ENCODE measurements at places on chromosomes 1 and 21.

DNA sequence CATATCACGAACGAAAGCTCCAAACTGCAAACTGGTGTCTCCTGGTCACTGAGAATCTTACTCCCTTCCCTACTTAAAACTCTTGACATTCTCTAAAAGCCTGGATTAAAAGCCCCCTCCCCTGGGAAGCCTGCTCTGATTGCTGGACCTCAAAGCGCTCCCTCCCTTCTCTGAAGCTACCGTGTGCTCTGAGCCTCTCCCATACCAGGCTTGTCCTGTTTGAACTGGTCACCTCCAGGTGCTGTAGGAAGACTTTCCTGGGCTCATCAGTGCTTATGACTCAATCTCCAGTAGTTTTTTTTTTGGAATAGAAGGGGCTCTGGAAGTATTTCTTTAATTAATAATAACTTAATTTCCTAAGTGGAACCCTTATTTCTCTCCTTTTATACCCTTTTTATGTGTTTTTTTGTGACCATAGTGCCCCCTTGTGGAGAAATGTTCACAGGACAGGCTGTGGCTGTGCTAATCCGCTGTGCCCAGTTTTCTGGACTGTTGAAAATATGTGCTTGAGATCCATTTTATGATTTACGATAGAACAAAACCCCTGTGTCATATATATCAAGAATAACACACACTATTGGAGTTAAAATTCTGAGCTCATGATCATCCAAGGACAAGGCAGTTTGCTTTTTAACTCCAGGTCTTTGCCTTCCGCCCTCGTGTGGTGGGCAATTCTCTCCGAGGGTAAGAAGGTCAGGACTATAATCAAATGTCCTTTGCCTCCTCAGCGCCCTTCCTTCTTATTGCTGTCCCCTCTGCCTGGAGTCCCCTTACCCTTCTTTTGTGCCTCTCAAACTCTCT is 16.9 kb downstream of the MTARC1 start:
- DNase-seq = no peak

DNA sequence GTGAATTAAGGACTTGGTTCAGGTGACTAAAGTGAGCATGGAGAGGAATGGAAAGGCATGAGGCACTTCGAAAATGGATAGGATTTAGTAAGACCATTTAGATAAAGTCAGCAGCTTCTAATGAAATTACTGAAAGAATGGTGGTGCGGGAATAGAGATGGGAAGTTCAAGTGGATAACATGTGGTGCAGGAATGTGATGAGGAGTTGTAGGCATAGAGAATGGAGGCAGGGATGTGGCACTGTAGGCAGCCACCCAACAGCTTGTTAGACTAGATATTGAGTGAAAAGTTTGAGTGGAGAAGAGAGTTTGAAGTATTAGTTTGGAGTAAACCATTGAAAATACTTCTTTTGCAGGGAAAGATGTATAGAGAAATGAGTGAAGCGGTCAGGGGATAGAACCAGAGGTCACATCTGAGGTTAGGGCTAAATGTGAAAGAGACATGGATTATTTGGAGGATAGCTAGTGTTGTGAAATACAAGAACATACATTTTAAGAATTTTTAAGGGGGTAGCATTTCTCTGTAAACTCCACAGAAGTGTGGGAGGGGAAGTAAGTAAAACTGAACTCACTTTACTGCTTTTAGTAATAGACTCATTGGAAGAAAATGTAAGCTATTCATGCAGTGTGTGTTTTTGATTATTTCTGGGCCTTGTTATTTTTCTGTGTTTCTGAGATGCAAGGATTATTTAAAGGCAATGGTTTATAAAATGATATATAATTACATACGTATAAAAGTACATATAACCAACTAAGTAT is 46.2 kb downstream of the DYRK1A start:
- no peak for DNase-seq

DNA sequence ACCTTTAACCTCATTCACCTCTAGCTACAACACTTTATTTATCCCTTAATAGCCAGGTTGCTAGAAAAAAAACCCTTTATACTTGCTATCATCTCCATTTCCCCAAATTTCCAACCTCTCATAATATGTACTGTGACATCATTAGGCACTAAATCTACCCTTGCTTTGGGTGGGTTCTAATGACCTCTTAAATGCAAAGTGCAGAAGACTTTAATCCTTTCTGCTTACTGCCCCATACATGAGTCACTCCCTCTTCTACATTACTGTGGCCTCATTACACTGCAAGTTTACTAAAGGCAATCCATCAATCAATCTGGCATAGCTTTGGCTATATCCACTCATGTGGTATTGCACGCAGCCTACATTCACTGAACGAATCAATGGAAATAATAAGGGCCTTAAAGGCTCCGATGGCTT is 353.3 kb downstream of the SMYD3 start:
- DNase-seq = no peak

- no peak for DNase-seq
These were observed 55.3 kb upstream of the KCND3 start for GRCh38 chr1:112044745-112045144.

GRCh38 chr1:116352349-116352813 is 20.7 kb upstream of the ATP1A1 start:
- DNase-seq = no peak

- no peak for DNase-seq
These were observed 37.4 kb downstream of the MAP3K21 start for GRCh38 chr1:233364695-233365539.

DNA sequence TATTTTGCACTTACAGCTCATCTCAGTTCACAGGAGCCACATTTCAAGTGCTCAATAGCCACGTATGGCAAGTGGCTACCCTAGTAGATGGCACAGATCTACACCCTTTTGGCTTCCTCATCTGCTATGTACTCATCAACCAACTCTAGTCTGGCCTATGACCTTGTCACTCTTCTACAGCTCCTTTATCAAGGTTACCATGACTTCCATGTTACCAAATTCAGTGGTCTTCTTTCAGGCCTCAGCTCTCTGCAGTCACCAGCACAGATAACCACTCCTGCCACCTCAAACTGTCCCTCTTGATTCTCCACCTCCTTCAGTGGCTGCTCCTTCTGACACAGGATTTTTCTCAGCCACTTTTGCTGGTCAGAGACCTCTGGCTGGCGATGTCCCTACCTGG is 11.7 kb upstream of the USP48 start:
- DNase-seq = no peak

DNA sequence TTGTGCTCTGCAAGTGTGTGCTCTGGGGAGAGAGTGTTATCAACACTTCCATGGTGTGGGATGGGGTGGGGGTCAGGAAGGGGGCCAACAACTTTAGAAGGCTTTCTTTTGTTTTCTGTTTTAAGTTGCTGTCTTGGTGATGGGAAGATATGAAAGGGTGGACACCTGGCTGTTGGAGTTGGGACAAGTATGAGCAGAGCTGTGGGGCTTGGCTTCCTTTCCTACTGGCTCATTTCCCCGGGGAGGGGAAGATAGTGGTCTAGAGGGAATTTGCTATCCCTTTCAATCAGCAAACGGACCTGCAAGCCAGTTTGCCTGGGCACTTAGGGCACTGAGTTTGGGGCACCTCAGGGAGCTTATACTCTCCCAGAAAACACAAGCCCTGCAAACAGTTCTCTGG is 19.2 kb downstream of the IER5 start:
- DNase-seq = no peak

DNA sequence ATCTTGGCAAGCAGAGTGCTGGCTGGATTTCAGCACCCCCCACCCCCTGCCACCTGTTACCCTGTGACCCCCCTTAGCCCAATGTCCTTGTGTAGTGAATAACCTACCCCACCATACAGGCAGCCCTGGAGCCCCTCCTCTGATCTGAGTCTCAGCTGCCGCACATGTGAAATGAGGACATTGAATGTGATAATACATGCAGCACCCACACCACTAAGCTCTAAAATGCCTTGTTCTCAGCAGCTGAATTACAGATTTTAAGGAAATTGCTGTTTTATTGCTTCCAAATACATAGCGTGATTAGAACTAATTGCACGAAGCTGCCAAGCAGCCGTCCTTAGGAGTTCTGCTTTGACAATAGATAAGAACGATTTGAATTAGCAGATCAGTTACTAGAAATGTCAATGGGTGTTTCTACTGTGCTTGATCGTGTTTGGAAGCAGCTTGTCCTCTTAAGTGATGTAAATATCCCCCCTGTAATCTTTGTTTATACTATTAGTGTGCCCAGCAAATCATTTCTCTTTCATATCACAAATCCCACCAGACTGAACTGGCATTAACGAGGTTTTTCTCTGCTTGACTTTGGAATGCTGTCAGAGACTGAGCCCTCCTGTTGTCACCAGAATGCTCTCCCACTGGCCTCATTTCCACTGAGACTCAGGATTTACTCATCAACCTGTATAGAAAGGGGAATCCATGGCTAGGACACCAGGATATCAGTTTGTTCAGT is 4.9 kb downstream of the SLAMF8 start:
- DNase-seq = no peak

DNA sequence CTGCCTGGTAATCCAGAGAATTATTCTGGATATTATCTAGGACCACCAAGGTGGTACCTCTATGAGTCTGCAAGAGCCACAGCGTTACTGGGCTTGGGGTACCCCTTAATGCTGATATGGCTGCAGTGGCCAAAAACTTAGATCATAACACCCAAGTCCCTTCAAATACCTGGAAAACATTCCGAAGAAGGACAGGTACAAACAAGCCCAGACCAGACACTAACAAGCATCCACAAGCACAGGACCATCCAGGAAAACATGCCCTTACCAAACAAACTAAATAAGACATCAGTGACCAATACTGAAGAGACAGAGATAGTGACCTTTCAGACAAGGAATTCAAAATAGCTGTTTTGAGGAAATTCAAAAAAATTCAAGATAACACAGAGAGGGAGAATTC is 2.9 kb downstream of the C1orf105 start:
- no peak for DNase-seq

GRCh38 chr1:43937179-43937865 is 3.7 kb downstream of the ARTN start:
- DNase-seq = no peak

DNA sequence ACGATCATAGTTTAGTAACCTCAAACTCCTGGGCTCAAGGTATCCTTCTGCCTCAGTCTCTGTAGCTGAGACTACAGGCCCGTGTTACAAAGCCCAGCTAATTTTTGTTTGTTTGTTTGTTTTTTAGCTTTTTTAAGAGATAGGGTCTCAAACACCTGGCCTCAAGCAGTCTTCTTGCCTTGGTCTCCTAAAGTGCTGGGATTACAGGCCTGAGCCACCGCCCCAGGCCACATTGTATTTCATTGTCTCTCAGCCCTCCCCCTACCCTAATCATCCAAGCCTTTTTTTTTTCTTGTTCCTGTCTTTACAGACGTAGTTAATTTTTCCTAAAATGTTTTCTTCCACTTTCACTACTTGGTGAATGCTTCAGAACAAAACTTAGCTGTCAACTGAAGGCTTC is 5.4 kb downstream of the CDC7 start:
- DNase-seq = no peak

DNA sequence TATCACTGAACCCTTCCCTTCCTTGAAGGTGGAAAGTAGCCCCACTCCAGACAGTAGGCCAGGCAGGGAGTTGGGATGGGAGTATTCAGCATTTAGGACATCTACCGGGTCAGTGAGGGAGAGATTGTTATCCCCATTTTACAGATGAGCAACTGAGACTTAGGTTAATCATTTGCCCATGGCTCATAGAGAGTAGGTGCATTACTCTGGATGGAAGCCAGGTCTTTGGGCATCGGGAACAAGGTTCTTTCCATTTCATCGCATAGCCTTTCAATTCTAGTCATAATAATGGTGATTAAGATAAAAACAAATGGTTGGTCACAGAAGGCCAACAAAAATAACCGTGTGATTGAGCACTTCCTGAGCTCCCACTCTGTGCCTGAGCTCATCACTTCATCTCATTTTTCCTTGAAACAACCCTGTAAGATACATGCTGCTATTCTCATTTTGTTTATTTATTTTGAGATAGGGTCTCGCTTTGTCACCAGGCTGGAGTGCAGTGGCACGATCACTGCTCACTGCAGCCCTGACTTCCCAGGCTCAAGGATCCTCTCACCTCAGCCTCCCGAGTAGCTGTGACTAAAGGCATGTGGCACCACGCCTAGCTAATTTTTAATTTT is 64.8 kb downstream of the NAV1 start:
- no peak for DNase-seq

- DNase-seq = no peak
These were observed 450.0 kb downstream of the USP25 start for GRCh38 chr21:16179773-16180172.

- no peak for DNase-seq
These were observed 448 bp downstream of the G0S2 start for GRCh38 chr1:209675565-209676154.

DNA sequence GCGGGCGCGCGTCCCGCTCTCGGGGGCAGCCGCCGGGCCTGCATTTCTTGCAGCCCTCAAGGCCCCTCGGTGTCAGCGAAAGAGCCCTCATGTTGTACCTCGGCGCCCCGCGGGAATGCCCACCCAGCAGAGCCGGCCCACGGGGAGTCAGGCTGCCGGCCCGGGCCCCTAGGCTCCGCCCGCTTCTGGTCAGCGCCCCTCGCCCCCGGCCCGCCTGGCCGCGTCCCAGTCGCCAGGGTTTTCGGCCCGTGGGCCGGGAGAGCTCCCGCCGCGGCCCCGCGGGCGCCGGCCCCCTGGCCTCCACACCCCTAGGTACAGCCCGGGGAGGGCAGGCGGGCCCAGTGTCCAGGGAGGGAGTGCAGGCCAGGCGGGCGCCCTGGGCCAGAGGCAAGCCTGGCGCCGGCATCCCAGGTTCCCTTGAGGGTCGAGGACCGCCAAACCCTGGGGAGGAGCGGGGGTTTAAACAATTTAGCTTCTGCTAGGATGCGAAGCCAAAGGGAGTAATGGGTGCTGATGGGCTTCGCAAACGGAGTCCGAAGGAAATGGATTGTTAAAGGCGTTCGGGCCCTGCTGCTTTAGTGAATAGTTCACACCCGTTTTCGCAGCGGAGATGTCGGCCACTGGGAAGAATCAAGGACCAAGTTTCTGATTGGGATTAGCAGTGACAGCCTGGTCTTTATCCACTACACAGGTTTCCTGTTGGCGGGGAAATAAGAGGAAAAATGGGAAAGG is 486 bp upstream of the KCNA3 start:
- no peak for DNase-seq

GRCh38 chr1:89170170-89171066 is 5.4 kb downstream of the GBP7 start:
- no peak for DNase-seq

GRCh38 chr21:43718872-43719747 is at the start of gene PDXK:
Gene PDXK (plus strand): TSS chr21:43719129. CDS start chr21:43719295, 166 bp downstream.
- peak; percentile 51 for DNase-seq

DNA sequence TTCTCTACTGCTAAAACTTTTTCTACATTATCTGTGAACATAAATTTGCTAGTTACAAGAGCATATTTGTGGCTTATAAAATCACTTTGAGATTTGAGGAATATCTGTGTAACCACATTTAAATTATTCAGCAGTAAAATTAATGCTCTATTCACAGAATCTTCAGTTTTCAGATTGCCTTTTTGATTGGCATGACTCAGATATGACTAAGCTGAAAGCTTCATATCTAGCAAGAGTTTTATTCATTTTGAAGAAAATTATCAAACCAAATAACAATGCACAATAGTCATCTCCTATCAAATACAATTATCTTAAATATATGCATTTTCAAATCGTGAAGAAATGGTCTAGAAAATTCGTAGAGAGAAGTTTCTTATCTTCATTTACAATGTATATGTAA is 1498.2 kb upstream of the B3GALT2 start:
- no peak for DNase-seq

- peak; percentile 17 for DNase-seq
These were observed 115.7 kb downstream of the SLC30A10 start for GRCh38 chr1:219812491-219813203.
